H54 (cell line): ENCODE measurements at places on chromosomes 5 and 9.

DNA sequence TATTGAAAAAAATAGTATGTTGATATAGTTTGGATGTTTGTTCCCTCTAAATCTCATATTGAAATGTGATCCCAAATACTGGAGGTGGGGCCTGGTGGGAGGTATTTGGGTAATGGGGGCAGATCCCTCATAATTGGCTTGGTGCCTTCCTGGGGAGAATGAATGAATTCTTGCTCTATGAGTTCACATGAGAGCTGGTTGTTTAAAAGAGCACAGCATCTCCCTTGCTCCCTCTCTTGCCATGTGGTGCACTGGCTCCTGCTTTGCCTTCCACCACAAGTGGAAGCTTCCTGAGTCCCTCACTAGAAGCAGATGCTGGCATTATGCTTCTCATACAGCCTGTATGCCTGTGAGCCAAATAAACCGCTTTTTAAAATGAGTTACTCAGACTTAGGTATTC, 154.8 kb downstream of the ADAMTS6 start:
- no peak for DNase-seq

DNA sequence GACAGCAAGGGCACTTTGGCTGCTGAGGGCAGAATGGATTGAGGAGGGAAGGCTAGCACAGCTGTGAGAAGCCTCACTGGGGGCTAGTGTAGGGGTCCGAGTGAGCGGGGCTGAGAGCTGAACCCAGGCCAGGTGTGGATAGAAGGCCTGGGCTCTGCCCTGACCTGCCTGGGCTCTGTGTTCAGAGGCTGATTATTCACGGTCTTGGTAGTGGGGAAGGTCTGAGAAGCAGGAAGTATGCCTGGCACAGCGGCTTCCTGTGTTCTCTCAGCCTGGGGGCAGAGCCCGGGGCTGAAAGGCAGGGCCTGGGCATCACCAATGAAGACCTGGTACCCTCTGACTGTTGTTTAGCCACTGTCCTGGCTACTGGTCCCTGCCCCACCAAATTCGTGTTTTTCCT, 136.4 kb upstream of the TBC1D2 start:
- DNase-seq, result no peak

DNA sequence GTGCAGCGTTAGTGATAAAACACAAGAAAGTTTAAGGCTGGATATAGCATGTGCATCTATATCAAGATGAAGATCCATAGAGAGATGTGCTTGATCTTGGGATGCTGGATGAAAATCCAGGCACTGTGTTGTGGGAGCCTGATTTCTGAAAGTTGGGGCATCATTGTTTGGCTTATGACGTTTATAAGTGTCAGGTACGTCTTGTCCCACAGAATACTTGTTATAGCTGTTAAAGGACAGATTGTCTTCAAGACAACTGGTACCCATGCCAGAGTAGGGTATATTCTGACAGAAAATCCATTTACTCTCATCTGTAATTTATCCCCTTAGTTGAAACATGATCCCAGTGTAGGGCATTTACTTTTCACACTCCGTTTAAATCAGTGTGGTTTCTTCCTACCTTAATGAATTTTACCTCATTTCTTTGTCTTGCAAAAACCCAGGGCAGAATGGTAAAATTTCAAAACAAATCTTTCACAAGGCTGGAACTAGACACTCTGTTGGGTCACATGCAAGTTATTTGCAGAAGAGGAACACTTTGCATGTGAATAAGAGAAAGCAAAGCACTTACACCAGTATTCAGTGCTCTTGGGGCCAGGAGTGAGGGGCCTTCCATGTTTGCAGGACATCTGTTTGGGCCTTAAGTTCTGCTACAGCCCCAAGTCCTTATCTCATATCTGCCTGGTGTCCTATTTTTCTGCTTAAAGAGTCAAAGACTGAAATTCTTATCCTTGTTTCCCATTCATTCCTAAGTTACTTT, 73.3 kb downstream of the GHR start:
- DNase-seq, result no peak

GRCh38 chr9:4416467-4416866, 73.8 kb upstream of the SLC1A1 start:
- DNase-seq, result no peak

DNA sequence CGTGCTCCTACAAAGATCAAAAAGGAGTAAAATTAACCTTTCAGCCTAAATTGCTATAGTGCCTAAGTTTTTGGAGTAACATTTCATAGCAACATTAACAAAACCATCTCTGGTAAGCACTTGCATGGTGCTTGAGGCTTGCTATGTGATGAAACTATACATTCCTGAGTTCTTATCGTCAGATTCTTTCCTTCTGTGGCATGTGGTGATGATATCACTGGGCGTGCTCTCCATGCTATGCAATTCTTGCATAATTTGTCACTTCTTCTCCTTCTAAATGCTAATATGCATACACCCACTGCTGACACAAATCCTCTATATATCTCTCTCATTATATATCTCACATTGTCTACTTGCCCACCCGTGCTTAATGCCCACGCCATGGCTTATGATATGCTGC, 2019.9 kb downstream of the MAT2B start:
- DNase-seq, result no peak

GRCh38 chr5:172765766-172766286, 5.2 kb downstream of the DUSP1 start:
- no peak for DNase-seq
